Neural crest cell (in vitro differentiated cells): ENCODE measurements at places on chromosomes 3 and 15.

DNA sequence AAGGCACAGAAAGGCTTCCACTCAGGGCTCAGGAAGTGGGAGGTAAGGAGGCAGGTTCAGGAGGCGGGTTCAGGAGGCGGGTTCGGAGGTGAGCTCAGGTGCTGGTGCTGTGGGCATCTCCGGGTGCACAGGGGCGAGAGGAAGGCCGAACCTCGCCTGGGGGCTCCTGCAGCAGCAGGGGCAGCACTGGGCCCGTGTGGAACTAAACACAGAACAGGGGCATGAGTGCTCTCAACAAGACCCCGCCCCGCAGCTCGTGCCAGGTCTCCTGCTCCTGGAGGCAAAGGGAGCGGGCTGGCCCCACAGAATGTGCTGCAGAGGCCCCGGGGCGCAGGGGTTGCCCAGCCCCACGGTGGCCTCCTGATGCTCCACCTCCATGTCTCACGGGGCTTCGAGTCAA is 13.7 kb downstream of the ZDHHC19 start:
- DNase-seq, result no peak

DNA sequence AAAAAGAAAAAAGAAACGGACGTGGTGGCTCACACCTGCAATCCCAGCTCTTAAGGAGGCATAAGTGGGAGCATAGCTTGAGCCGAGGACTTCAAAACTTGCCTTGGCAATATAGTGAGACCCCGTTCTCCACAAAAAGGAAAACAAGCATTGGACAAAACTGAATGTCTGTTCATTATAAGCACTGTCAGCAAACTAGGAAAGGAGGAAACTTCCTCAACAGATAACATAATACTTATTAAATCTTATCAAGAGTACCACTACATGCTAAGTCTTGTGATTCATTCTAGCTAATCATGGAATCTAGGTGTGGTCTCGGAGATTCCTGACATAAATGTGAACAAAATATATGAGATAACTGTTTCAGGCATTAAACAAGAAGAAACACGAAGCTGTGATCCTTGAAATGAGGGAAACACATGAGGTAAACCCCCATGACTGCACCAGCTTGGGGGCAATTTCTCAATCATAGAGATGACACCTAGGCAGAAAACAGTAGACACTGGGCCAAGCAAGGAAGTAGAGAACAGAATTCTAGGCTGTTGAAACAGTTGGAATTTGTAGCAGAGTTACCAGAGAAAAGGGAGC is 33.3 kb downstream of the TRPM7 start:
- DNase-seq, result no peak

DNA sequence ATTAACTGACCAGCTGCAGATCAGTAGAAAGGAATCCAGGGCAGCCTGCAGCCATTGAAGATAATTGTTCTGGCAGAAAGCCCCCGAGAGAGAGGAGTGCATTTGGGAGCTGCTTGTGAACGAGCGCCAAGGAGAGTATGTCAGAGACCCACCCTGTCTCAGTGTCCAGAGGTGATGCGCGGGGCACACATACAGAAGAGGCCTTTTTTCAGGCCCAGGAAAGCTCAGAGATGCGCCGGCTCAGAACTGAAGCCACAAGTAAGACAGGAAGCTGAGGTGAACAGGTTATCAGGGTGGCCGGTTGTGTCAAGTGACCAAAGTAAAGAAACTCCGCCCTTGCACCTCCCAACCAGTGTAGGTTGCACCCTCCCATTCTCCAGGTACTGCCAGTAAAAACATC is 59.8 kb upstream of the HEG1 start:
- no peak for DNase-seq

- no peak for DNase-seq
Measured at GRCh38 chr15:37084602-37085001, 15.7 kb downstream of the MEIS2 start.

DNA sequence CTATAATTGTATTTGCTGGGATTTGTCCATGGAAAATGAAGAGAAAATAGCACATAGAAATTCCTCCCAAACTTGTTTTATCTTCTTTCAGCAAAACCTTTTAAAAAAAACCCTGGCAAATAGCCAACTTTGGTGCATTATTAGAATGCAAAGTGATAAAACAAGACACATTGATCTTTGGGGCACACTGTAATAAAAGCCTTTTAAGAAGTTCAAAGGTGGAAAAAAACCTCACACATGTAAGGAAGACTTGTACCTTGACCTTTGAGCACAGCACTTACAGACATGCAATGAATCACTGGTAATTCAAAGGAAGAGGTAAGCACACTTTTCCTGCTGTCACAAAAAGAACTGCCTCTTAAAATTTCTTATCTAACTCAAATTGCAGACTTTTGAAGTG is 8.0 kb upstream of the MORC1 start:
- DNase-seq, result no peak

DNA sequence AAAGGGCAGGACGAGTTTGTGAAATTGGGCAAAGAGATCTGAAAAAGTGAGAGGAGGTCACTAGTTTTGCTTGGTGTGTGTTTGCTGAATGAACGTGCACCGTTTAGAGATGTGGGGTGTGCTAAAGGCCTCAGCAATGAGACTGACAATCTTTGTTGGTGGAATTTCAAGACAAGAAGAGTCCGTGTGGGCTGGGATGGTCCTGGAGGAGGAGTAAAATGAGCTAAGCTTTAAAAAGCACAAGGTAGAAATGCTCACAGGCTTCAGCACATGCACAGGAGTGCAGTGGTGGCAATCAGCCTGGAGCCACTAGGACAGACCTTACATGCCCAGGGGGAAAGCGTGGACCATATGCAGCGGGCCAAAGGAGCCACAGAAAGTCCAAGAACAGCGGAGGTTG is 1.5 kb upstream of the CPLX3 start:
- no peak for DNase-seq

GRCh38 chr15:95511671-95512070 is 818.8 kb upstream of the NR2F2 start:
- no peak for DNase-seq

GRCh38 chr3:188469228-188469885 is 315.4 kb downstream of the LPP start:
- no peak for DNase-seq

DNA sequence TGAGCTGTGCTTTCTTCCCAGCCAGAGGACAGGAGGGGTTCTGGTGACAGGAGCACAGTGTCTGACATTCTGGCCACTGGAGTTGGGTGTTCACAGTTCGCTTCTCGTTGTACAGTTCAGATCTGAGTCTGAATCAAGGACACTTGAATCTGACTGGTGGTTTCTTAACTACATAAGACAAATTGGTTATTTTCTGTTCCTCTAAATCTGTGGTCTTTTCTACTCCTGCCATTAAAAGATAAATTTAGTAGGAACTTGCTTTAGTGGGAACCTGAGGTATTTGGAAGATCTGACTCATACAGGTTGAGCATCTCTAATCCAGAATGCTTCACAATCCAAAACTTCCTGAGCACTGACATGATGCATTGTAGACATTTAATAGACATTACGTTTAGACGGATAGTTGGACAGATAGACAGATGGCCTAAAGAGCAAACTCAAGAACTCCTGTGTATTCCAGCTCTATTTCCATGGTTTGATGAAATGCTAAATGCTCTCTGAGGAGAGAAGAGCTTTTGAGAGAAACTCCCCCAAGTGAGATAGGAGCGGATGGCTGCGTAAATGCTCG is 71.0 kb downstream of the CCK start:
- DNase-seq, result no peak

GRCh38 chr15:30985081-30985531 is 6.3 kb downstream of the MTMR10 start:
- no peak for DNase-seq

- no peak for DNase-seq
Measured at GRCh38 chr3:65303431-65303830, 615.6 kb upstream of the ADAMTS9 start.

- DNase-seq, result no peak
Measured at GRCh38 chr3:146080578-146080977, 80.4 kb downstream of the PLOD2 start.

- no peak for DNase-seq
Measured at GRCh38 chr3:37145611-37146010, 28.8 kb downstream of the LRRFIP2 start.

GRCh38 chr3:38603731-38604131 is 45.8 kb downstream of the SCN5A start:
- DNase-seq, result no peak

DNA sequence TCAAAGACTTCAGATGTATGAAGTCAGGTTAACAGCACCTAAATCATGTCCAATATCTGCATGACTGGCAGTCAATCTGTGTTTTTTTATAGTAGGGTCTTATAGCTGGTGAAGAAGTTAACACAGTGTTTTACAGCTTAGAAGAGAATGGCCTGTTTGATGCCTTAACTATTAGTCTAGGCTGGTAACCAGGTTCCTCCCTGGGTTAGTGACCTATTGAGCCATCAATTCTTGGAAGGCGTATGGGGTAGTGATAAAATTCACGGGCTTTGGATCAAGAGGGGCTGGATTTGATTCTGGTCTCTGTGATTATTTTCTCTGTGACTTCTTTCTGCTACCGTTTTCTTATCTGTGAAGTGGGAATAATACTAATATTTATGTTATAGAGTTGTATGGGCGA is 16.0 kb upstream of the TNFSF10 start:
- no peak for DNase-seq

DNA sequence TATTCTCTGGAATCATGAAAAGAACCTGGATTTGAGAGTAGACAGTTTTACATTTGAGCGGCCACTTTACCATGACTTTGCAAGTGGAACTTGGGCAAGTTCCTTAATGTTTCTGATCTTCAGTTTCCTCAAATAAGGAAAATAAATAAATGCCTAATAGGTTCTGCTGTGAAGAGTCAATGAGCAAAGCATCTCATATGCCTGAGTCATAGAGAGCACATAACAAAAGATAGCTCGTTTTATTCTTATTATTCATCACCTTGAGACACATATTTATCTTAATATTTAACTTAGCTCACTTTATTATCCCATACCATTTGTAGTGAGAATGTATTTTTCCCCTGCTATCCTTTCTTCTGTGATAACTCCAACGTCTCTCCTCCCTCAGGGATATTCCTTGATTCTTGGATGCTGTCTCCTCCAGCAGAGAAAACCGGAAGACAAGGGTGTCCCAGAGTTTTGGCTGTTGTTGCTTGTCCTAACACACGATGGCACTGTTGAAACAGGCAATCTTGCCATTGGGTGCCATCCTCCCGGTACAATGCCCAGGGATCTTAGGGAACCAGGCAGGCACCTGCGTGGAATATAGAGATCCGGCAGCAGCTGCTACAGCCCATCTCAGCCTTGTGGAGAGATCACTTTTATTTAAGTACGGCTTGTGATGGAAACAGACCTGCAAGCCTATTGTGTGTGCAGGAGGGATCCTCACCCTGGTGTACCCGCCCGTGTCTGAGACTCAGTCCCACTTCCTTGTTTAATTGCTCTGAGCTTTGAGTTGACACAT is 33.3 kb upstream of the VPS33B start:
- DNase-seq, result peak; percentile 54

DNA sequence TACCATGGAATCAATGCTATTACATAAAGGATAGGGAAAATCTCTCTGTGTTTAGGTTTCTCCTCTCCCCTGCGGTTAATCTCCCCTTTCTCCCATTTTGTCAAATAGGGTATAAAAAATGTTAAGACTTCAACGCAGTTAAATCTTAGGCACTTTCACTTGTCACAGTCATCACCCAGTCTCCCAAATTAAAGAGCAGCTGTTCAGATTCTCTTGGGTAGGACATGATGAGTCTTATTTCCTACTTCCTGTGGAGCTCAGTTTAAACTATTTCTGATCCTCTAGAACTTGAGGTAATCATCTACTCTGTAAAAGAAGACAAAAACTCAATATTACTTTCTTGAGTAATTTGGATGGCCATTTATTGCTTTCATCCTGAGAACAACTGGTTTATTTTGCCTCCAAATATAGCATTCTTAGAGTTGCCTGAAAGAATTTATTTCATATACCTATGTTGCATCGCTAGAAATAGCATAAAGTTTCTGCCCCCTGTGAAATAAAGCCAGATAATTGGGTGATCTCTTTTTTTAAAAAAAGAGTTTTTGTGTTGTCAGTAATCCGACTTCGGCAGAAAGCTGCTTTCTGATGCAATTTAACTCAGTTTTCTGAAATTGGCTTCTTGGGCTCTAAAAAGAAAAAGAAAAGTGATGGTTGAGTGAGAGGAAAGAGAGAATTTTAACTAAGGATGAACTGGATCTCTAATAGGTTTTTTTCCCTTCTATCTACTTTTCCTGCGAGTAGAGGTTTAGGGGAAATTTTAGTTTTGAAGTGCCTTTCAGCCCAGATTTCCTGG is 20.7 kb downstream of the RAP2B start:
- DNase-seq, result no peak

DNA sequence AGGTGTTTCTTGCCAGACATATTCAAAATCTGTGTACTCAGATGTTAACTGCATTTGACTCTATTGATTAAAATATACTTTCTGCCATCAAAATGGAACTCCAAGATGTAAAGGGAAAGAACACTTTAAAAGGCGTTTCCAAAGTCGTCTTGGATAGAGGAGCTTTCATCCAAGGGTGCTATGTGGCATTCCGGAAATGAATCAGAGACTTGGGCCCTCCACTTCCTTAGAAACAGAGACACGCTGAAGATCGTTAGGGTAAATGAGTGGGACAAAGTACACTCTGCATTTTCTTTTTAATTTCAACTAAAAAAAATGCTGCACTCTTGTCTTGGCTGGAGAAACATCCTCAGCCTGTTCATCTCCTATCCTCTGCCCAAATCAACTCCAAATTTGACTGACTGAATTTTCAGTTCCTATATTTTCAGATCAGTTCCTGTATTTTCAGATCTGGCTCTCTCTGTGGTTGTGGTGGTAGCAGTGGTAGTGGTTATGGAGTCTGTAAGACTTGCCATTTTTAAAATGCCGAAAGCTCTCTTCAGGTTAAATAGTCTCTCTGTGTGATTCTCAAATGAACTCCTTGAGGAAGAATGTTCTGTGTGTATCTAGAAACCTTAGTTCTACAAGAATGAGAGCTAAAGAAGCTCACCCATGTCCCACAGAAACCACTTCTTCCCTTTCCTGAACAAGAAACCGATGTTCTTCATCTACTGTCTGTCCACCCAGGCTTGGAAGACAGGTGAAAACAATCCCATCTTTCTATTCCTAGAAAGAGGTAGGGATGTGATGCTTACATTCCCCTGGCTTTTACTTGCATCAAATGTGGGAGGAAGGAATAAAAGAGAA is 156.8 kb upstream of the ICE2 start:
- DNase-seq, result no peak

DNA sequence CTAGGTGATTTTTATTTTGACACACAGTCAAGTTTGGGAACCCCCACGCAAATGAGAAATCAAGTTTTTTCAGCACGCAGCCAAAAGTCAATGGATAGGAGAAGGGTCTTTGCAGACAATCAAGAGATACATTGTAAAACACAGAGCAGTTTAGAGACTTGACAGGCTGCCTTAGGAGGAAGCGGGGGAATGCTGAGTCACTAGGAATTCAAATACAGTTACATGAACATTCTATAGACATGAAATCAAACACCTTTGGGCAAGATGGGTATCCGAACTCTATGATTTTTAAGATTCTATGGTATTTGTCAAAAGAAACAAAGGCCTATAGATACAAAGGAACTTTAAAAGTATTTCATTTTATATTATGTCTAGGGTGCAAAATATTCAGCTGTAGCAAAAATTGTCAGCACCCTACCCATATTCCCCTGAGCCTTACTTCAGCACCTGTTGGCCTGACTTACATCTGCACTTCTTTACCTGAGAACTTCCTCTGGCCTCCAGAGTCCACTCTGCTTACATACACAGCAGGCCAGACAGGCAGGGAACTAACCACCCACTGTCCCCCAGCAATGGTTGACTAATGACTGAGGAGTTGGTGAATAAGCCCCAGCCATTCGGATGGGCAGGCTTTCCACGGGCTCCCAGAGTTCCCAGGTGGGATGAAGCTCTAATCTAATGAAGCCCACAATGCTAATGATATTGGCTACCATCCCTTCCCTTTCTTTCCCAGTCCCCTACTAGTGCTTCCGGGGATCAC is 289.3 kb upstream of the RORA start:
- no peak for DNase-seq

- no peak for DNase-seq
Measured at GRCh38 chr3:71132995-71133730, 450.4 kb downstream of the FOXP1 start.
